ENCODE measurements at places on chromosomes 5 and 9.
A peak's percentile ranks its signal among the peaks of the same experiment; 100 is the strongest.

DNA sequence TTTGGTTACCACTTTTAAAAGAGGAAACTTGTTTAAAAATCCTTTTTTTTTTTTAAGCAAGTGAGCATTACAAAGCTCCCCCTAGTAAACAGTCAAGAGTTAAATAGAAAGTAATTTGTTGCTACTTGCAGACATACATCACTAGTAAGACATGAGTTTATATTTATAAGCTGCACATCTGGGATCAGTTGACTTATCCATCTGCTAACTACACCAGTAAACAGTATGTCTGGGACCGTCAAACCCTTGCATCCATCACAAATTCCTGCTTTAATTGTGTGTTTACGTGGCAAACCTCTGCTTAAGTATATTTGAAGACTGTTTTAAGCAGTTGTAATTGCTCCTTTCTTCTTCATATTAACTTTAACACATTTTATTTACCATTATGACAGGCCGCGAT lies 146.8 kb downstream of the EBF1 start:
- DNase-seq: no peak

DNA sequence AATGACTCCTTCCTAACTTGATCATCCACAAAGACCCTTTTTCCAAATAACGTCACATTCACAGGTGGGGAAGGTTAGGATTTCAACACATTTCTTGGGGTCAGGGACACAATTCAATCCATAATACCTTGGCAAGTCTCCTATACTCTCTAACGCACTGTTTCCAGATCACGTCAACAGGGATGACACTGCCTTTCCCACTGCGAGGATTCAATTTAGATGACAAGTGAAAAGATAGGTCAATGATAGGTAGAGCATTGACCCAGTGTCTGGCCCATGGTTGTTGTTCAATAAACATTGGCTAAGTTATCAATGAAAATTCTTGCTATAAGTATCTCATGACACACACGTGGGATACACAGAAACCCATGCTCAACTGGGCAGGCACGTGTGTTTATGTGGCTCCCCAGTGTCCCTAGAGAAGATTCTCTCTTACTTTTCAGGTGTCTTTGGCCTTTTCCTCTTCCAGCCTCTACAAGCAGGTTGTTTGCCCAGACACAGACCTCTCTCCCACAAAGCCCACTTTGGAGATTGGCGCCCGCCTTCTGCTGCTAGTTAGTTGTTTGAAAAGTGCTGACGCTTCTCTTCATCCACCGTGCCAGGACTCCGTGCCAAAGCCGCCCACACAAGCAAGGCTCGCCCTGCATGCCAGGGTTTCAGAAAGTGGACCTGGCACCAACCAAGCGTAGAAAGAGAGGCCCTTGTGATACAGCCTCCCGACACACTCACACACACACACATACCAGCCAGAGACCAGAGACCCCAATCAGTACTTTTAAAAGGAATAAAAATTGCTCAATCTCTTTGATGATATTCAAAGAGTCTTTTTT lies 594.5 kb downstream of the BNC2 start:
- no peak for DNase-seq

DNA sequence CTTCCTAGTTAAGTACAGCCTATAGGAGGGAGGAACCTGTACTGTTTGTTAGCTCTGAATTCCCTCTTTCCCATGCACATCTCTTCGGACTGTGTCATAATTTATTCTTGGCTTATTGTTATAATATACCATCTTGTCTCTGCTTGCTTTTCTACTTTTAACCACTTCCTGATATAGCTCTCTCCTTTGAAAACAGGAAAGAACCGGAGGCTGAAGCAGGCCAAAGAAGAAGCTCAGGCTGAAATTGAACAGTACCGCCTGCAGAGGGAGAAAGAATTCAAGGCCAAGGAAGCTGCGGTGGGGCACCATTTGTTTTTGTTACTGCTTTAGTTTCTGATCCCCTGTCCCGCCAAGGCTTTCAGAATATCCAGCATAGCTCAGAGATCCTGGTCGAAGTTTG lies 4.8 kb downstream of the ATP6V1G1 start:
- peak; percentile 35 for DNase-seq

- DNase-seq: no peak
Measured at GRCh38 chr9:134127065-134127580, 8.8 kb upstream of the WDR5 start.

GRCh38 chr9:128862401-128862851 lies 19.3 kb downstream of the KYAT1 start:
- DNase-seq: no peak

DNA sequence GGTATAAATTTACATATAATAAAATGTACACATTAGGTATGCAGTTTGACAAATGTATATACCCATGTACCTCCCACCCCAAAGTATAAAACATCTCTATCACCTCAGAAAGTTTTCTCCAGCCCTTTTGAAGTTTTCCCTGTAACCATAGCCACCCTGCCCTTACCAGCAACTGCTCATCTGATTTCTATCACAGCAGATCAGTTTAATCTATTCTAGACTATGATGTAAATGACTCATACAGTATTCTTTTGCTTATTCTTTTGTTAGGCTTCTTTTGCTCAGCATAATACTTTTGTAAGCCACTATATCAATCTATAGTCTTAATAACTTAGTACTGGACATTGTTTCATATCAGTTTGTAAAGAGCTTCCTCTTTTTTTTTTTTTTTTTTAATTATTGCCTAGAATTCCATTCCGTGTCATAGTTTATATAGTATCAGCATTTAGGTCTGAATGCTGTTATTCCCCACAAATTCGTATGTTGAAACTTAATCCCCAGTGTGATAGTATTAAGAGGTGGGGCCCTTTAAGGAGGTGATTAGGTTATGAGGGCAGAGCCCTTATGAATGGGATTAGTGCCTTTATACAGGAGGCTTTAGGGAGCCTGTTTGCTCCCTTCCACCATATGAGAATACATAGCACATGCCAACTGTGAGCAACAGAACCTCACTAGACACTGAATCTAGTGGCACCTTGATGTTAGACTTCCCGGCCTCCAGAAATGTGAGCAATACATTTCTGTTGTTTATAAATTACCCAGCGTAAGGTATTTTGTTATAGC lies 20.3 kb downstream of the MELK start:
- DNase-seq: peak; percentile 22

DNA sequence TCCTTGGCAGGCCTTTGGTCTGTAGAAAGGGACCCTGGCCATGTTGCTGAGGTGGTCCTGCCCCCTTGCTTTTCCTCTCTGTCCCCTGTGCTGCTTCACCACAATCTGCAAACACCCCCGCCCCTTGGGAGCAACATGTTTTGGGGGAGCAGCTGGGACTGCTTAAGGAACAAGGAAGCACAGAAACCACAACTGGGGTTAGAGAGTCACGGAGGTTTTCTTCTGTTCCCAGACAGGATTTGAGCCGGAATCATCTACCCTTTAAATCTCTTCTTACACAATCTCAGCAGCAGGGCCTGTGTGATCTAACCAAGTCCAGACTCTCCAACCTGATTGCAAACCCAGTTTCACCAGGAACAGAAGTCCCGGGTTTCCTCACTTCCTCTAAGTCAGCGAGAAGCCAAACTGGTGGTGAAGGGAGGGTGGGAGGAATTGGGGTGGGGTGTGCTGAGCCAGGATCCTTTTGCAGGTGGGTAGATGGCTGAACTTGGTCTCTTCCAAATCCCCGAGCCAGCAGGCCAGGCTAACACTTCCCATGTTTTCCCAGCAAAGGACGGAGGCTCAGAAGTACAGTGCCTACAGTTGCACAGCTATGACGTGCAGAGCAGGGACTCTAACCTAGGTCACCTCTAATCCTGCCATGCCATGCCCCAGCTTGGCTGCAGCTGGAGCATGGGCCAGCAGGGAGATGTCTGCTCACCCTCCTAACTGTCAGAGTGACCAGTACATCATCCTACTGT lies 25.0 kb downstream of the SH3PXD2B start:
- DNase-seq: peak; percentile 70

- DNase-seq: peak; percentile 72
Measured at GRCh38 chr5:141960449-141961323, 2.7 kb upstream of the PCDH12 start.

GRCh38 chr9:129458663-129459546 lies 162.0 kb downstream of the C9orf50 start:
- no peak for DNase-seq

GRCh38 chr9:134365791-134366222 lies 39.6 kb downstream of the RXRA start:
- DNase-seq: peak; percentile 3

DNA sequence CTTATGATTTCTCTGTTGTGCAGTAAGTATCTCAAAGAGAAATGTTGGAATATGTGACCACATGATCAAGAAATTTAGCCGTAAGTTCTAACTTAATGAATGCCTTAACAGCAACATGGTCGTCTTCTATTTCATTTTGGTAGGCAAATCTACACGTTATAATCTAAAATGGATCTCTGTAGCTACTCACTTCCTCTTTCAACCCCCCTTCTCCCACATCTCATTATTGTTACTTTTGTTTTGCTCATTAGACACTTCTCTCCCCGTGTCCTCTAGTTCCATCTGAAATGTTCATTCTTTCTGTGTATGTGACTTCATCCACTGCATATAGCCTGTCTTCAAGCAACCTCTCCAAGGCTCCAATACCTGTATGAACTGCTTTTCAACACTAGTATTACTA lies 27.1 kb upstream of the LPAR1 start:
- DNase-seq: no peak

- no peak for DNase-seq
Measured at GRCh38 chr5:52771343-52772039, 16.2 kb upstream of the ITGA1 start.

- DNase-seq: no peak
Measured at GRCh38 chr9:72415163-72415562, 50.2 kb upstream of the ZFAND5 start.

GRCh38 chr9:72497447-72498046 lies 23.9 kb upstream of the TMC1 start:
- no peak for DNase-seq

DNA sequence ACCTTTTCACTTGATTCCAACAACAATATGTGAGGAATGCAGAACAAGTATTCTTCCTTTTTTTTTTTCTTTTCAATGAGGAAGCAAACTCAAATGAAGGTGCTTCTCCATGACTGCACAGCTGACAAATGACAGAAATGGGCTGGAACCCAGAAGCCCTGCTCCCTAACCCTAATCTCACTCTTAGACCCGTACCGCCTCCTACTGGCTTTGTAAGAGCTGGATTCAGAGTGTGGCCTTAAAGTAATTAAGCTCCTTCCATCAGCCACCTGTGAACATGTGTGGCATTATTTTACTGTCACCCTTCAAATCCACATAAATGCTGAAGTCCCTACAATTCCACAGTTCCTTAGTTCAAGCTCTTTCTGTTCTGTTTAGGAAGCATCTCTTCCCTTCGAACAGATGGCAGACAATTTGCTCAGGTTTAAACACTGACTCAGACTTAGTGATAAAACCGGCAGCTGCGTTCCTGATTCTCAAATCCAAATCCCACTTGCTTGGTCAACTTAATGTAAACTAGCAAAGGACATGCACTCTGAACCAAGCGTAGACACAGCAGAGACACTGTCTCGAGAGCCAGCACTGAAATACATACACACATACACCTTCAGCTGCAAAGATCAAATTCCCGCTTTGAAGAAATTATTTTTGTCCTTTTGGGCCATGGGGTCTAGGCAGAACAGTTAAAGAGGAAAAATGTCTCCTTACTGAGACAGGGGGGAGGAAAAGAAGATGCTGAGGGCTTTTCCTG lies 316.7 kb upstream of the TLE4 start:
- no peak for DNase-seq

DNA sequence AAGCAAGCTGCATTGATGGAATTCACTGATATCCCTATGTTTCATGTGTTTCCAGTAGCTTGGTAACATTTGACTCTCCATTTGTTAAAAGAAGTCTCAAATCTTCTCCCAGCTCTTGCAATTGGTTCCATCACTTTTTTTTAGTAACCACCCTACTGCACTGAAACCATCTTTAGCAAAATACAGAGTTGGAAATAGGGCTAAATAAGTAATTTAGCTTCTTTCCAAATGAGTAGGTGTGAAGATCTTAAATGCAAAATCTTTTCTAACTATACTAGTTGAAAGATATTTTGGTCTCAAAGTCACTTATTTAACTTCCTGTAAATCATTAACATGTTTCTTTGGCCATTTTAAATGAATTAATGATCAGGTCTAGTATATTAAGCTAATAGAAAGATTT lies 138.1 kb downstream of the DIRAS2 start:
- no peak for DNase-seq

DNA sequence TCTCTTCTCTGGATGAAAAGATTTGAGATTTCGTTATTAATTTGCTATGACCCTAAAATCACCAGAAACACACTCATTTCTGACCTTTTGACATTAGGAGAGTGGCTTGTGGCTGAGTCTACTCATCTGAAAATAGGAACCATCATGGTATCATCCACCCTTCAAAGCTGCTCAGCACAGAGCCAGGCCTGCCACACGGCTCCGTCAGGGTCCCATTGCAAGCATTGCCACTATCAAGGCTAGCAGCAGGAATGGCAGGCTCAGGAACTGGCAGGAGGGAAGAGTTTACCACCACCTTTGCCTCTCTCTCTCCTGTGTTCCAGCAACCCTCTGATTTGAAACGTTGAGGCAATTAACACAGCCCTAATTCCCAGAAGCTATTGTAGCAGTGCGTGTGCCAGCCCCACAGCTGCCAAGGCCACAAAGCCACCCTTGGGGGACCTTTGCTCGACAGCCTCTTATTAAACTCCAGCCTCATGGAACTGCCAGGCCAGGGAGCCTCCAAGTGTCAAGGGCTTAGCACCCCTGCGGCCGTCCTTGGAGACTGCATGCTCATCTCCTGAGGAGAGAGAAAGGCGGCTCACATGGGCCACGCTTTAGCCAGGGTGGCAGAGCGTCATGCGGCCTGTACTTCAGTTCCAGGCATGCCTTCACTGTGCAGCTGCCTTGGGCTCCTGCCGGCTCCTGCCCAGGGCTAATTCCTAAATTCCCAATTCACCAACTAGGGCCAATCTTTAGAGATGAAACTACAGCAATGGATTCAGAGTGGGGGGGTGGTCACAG lies 145.9 kb downstream of the ROR2 start:
- no peak for DNase-seq

- no peak for DNase-seq
Measured at GRCh38 chr9:107489144-107489673, 360 bp downstream of the KLF4 start.

DNA sequence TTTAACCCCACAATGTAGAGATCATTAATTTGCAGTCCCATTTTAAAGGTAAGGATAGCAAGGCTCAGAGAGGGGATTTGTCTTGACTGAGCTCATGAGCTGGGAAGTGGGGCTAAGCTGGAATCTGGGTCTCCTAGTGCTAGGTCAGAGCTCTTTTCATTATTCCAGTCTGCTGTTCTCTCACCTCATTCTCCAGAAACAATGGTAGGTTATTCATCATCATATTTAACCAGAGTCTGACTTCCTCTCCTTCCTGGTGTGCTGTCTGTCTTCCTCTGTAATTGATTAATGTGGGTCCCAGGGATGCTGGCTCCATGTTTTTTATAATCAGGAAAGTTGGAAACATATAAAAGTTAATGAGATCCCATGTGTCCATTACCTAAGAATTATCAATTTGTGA lies 20.6 kb downstream of the C9orf43 start:
- DNase-seq: no peak

GRCh38 chr5:71923755-71924154 lies 183.5 kb upstream of the MAP1B start:
- no peak for DNase-seq
